ENCODE measurements at places on chromosomes 2 and 18.

GRCh38 chr2:165198181-165198580, 5.7 kb downstream of the SCN3A start:
- DNase-seq, result no peak

- DNase-seq, result no peak
Measured at GRCh38 chr2:61671561-61672315, 133.6 kb upstream of the XPO1 start.

DNA sequence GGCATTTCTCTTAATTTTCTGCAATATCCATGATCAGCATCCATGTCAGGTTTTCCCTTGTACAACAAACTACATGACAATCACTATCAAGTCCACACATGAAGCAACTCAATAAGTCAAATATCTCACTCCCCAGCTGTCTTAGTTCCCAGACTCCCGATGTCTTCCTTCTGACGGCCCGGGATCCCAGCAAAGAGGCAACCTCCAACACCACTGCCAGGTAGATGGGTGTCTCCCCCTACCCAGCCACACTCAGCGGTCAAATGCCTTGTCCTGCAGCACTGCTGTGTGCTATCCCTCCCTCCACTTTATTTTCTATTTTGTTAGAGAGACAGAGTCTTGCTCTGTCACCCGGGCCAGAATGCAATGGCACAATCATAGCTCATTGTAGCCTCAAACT, 23.3 kb downstream of the TRABD2A start:
- no peak for DNase-seq

DNA sequence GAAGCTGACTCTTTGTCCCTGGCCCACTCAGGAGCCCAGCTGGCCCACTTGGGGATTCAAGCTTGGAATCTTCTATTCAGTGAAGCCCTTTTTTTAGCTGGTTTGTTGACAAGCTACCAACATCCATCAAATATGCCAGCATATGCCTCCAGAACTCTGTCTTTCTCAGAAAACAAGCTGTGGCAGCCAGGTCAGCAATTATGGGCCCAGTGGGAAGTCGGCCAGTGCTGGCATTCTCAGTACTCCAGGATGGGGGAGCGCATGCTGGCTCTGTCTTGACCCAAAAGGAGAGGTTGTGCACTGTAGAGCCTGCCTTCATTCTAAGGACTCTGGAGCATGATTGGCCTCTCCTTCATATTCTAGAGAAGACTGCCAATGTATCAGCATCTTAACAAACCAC, 401.5 kb downstream of the CNTNAP5 start:
- no peak for DNase-seq

GRCh38 chr2:56184500-56185011, 766 bp downstream of the CCDC85A start:
- DNase-seq, result no peak

DNA sequence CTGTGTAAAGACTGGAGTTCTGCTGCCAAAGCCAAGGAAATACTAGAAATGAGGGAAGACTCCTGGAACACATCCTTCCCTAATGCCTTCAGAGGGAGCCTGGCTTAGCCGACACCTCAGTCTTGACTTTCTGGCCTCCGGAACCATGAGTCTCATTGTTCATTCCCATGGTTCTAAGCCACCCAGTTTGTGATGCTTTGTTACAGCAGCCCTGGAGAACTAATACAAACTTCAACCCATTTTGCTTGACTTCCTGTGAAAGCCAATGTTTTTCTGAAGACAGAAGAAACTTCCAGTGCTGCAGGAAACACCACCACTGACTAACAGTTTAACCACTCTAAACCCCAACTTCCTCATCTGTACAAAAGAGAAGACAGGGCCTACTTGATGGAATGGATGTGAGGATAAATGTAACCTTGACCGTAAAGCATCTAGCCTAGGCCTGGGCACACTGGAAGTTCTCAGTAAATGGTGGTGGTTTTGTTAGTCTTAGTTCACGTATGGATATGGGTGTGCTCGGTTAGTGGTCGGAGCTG, 85.9 kb upstream of the RFX8 start:
- no peak for DNase-seq

All from NCI-H1048 (cell line).